Brain pericyte (primary cell): ENCODE measurements at places on chromosomes 12 and 14.

DNA sequence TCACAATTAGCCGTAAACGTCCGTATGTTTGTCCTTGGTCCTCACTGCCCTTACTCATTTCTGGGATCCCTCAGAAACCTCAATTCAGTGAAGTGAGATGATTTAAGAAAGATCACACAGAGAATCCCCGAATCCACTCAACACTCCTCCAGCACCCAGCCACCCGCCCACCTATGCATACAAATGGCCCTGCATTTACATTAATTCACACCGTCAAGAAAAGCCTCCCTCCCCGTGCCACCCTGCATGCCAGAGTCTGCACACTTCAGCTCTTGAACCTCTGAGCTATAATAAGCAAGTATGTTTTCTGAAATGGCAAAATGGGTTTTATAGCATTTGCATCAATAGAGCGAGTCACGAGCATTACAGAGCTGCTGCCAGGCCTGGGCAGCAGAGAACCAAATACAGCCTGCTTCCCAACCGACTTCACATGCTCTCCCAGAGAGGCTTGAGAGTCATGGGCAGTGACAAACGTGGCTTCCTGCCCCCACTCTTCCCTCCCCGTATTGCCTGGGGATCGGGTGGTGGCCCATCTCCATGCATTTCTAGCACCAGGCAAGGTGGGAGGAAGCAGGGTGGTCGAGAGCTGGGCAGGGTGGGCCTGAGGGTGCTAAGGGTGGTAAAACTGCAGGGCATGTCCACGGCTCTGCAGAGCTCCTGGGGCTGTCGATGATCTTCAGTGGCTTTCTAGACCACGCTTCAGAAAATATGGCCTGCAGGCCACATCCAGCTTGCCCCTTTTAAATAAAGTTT, 177.6 kb downstream of the RIMBP2 start:
- DNase-seq, result no peak

- DNase-seq, result no peak
These were observed 82.8 kb downstream of the B4GALNT3 start for GRCh38 chr12:542395-543113.

- no peak for DNase-seq
These were observed 3.6 kb downstream of the CFL2 start for GRCh38 chr14:34710744-34711143.

DNA sequence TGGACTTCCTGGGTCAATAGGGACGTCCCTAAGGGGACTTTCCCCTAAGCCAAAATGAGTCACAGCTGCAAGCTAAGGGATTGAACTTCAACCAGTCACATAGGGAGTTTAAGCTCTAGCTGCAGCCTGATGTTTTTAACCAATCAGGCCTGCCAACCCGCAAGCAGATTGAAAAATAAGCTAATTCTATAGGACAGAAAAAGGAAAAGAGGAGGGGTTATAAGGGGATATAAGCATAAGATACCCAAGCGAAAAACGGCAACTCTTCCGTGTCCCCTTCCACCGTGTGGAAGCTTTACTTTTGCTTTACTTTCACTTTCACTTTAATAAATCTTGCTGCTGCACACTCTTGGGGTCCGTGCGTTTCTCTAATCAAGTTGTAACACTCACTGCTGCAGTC, 24.4 kb downstream of the ATP23 start:
- DNase-seq, result no peak

- no peak for DNase-seq
These were observed 17.6 kb upstream of the EID3 start for GRCh38 chr12:104285740-104286515.

GRCh38 chr14:80428171-80428570, 216.9 kb upstream of the DIO2 start:
- no peak for DNase-seq

GRCh38 chr12:119691202-119691810, 23.4 kb downstream of the PRKAB1 start:
- DNase-seq, result no peak

DNA sequence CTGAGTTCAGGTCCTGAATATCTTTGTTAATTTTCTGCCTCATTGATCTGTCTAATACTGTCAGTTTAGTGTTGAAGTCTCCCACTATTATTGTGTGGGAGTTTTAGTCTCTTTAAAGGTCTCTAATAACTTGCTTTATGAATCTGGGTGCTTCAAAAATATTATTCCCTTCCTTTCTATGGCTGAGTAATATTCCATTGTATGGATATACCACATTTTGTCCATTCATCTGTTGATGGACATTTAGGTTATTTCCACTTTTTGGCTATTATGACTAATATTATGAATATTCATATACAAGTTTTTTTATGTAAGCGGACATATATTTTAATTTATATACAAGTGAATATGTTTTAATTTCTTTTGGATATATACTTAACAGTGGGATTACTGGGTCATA, 82.7 kb downstream of the SDR9C7 start:
- no peak for DNase-seq

DNA sequence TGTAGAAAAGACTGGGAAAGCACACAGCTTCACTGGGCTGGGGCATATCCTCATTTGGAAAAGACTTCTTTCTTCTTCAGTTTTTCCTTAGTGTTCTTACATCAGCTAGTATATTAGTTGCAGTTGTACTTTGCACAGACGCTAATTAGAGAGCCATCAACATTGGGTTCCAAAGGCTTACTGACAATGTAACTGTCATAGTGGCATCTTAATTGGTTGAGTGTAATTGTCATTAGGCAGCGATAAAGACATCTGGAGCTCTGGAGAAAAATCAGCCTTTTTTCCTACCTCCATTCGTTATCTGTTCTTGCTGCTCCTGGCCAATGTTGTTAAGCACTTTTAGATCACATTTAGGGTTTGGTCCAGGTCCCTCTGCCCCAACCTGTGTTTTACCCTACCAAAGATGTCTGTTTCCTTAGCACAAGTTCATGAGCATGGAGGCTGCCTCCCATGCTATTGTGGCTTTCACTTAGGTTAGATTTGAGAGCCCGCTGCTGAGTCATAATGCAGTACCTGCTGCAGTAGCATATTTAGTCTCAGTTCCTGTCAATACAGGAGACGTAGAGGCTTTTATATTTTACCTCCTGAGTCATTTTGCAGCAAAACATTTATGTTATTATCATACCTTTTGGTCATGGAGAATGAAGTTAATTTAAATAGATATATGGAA, 49.2 kb downstream of the FBXW8 start:
- no peak for DNase-seq

DNA sequence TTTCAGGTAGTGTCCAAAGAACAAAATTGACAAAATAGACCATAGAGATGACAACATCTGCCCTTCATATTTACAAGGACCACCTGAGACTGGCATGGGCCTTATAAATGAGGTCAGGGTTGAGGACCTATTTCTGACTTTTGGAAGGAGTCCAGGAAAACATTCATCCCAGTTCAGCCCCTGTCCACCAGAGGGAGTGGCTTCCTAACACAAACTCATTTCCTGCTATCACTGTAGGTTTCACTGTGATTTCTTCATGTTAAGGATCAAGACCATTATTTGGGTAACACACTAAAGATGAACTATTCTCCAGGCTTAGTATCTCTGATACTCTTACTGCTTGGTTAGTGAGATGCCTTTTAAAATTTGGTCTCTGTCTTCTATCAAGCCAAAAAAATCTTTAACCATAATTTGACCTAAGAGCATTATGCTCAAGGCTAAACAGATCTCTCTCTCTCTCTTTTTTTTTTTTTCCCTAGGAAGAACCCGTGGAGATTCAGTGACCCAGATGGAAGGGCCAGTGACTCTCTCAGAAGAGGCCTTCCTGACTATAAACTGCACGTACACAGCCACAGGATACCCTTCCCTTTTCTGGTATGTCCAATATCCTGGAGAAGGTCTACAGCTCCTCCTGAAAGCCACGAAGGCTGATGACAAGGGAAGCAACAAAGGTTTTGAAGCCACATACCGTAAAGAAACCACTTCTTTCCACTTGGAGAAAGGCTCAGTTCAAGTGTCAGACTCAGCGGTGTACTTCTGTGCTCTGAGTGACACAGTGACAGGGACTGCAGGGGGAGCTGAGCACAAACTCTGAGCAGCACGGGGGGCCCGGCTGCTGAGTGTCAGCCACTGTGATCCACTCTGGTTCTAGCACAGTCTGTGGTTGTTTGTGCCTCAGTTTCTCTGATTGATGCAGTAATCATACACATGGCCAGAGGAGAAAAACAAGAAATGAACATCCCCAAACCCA, 267.6 kb upstream of the OR4E1 start:
- DNase-seq, result no peak

- DNase-seq, result no peak
These were observed 52.6 kb upstream of the NID2 start for GRCh38 chr14:52121441-52121840.

DNA sequence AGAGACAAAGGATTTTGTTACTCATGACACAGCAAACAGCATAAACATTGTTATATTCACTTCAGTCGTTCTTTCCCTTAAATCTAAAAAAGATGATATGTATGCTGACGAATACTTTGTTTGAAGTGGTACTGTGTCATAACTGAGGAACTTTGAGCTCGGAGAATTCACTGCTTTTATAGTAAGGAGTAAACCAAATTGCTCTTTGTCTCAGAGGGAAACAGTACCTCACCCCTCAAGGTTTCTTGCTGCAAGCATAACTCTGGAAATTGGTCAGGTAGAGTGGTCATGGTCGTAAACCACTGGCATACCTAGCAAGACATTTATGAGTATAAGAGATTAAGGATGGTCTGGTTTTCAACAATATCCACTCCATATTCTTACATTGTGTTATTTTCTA, 160.2 kb upstream of the OR4E1 start:
- DNase-seq, result no peak

- DNase-seq, result no peak
These were observed 28.7 kb upstream of the PLD4 start for GRCh38 chr14:104895786-104896661.

GRCh38 chr12:123142921-123143735, 7.8 kb downstream of the PITPNM2 start:
- DNase-seq, result no peak

DNA sequence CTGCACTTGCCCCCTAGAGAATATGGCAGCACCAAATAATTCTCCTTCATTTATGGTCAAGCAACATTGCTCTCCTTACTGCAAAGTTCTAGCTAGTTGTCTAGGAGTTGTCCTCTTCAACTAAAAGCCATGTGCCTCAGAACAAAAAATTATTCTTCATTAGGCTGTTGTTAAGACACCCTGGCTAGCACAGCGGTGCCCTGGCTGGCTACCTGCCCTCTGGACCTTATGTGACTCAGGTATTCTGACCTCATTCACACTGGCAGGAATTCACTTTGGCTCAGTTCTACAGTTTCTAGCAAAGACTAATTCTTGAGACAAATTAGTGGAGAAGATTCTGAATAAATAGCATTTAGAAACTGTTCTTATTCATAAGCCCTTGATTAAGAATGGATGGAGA, 224.4 kb upstream of the KRR1 start:
- DNase-seq, result no peak

DNA sequence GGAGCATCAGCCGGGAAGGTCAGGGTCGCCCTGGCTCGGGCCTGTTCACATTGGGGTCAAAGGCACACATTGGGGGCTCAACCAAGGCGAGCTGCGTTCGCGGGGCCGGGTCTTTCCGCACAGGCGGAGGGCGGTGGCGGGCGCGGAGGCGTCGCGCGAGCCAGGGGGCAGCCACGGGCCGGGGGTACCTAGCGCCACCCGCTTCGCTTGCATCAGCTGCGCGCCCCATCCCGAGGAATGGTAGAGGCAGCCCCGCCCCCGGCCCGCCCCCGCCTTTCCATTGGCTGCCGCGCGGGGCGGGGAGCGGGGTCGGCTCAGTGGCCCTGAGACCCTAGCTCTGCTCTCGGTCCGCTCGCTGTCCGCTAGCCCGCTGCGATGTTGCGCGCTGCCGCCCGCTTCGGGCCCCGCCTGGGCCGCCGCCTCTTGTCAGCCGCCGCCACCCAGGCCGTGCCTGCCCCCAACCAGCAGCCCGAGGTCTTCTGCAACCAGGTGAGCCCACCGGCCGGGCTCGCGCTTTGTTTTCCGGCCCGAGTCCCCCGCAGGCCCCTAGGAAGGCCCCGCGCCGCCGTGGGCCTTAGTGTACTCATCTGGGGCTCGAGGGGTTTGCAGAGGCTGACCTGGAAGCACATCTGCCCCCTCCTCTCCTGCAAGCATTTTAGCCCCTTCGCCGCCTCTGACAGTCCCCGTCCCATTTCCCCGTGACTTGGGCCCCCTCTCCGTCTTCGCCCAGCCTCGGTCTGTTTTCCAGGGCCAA, at the start of gene ALDH2:
ALDH2 (plus strand) TSS at position 326 of the 754 bp plus-strand sequence; CDS start at position 376, 50 bp downstream.
- DNase-seq, result no peak

DNA sequence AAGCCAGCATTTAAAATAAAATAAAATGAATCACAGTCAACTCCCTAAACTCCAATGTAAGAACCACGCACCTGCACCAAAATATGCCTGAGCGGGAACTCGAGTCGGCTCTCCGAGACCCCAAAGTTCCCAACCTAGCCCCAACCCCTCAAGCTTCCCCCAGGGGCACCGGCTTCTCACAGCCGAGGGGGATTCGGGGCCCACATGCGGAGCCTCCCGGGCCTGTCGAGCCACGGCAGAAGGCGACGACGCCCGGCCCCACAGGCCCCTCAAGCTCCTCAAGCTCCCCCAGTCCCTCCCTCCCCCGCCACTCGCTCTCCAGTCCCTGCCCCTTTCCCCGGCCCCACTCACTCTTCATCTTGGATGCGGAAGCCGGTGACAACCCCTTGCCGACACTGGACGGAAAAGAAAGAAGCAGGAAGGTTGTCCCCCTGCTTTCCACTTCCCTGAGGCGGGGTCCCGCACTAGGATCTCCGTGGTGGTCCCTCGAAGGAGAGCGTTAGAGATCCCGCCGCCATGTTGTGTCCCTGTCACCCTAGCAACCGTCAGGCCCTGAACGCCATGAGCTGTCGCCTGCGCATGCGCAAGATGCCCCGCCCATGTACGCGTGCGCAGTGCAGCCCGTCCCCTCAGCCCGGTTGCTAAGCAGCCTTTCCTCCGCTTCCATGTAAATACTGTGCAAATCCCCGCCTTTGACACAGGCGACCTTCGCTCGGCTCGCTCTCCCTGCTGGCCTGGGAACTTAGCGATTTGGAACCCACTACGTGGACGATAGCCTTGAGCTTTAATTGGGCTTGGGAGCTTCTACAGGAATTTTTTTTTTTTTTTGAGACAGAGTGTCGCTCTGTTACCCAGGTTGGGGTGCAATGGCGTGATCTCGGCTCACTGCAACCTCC, at the start of gene MOK:
MOK (minus strand) TSS at position 554 of the 896 bp plus-strand sequence; CDS start at position 358, 196 bp downstream.
- DNase-seq, result peak; percentile 94

DNA sequence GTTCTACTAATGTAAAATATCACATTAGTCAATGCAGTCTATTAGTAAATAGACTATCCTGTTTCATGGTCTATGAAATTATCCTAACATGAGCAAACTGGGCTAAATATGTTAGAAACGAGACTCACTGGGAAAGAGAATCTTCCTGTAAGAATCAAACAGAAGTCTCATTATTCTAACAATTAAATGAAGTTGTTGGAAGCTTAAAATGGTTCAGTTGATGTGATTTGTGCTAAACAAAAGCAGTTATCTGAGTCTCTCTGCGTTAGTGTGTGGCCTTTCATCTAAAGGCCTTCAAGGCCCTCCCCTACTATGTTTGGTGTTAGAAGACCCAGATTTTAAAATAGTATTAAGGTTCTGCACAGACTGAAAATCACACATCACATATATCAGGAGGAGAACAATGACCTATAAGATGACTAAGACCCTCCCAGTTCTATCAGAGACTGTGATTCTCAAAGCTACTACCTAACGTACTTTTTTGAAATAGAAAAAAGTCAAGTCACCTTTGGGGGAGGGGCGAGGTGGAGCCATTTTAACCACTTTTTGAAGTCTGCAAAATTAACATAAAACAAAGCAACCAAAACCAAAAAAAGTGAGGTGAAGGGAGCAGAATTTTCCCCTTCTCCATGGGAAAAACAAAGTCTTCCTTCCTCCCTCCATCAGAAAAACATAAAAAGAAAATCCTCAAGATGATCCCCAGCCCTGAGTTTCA, 82.3 kb downstream of the DENND5B start:
- DNase-seq, result no peak
